Left cardiac atrium (tissue), 4 donors: ENCODE measurements at places on chromosomes 2 and 18. TPM values are rescaled to one million over a fixed set of nuclear protein-coding genes. Genes with fewer than 3 reads are reported as not detected.
A peak's percentile ranks its signal among the peaks of the same experiment; 100 is the strongest.

DNA sequence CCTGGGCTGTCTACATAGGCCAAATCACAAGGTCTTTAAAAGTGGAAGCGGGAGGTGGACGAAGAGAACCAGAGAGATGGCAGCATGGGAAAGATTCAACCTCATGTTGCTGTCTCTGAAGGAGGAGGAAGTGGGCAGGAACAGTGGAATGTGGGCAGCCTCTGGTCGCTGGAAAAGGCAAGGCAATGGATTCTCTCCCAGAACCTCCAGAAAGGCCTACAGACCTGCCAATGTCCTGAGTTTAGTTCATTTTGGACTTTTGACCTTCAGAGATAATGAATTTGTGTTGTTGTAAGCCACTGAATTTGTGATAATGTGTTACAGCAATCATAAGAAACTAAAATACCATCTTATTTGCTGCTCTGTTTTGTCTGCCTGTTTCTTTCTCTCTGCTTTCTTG lies 122.5 kb downstream of the RNF152 start:
- no peak for DNase-seq

DNA sequence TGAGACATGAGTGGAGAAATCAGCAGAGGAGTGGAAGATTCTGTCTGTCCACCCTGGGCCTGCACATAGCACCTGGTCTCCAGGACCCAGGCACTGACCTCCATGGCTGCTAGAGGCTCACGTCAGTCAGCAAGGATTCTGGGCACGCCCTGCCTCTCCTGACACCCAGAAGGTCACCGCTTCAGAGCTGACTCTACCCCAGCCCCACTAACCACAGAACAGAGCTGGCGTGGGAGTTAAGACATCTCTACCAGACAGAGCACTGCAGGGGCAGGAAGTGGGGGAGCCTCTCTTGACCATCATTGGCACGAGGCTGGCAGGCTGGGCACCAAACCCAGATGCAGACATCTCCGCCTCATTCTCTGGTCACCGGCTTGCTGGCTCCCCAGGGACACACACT lies 3.0 kb downstream of the ADCY3 start:
- no peak for DNase-seq

DNA sequence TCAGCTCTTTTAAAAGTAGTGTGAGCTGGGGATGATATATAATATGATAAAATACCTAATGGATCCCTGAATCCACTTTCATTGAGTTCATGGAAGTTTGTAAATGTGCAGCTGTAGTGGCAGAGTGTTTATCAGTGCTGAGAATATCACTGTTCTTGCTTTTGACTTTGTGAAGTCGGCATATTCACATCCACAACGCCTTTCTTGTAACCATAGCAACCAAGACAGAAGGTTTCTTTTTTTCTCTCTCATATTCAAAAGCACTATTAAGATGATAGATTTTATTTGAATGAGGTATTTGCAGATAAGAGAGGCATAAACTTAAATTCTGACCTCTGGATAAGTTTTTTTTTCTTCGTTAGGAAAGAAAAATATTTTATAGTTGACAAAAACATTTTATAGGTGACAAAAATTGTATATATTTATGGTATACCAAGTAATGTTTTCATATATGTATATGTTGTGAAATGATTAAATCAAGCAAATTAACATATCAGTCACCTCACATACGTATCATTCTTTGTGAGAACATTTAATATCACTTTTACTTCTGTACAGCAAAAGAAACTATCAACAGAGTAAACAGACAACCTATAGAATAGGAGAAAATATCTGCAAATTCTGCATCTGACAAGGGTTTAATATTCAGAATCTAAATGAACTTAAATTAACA lies 130.0 kb downstream of the PLCL1 start:
- no peak for DNase-seq

GRCh38 chr2:199914372-199914958 lies 3.4 kb downstream of the C2orf69 start:
- no peak for DNase-seq

DNA sequence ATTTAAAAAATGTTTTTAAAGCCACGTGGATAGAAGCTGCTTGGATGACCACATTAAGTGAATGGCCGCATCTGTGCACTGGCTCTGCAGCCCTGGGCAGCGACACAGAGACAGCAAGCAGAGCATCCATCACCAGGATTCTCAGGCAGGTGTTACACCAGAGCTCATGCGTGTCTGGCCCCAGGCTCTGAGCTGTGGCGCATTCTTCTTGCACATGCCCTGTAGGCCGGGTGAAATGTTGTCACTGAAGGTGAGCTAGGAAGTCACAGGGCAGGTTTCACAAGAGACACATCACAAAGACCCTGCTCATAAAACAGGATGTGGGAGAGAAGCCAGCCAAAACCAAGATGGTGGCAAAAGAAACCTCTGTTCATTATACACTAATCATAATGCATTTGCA lies 8.4 kb upstream of the PXDN start:
- no peak for DNase-seq

- no peak for DNase-seq
These were observed 3.7 kb upstream of the KHK start for GRCh38 chr2:27082773-27083409.

- DNase-seq: no peak
These were observed 176.1 kb upstream of the KLF7 start for GRCh38 chr2:207341804-207342203.

GRCh38 chr2:50157279-50157678 lies 874.7 kb downstream of the NRXN1 start:
- no peak for DNase-seq

DNA sequence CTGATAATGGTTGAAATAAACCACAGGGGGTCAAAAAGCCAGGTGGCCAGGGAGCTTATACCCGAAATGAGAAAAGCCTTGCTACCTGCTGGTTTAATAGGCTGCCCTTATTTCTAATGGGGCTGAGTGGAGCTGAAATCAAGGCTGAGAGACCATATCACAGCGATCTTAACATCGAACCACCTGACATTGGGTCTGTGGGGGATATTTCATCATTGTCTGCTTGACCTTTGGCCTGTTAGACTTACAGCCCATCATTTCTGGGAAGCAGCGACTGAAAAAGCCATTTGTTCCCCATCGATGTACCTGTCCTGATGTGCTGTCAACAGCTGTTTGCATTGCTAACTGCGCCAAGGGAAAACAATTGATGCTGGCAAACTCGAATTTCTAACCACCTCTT lies 199.7 kb upstream of the SLC14A2 start:
- no peak for DNase-seq

DNA sequence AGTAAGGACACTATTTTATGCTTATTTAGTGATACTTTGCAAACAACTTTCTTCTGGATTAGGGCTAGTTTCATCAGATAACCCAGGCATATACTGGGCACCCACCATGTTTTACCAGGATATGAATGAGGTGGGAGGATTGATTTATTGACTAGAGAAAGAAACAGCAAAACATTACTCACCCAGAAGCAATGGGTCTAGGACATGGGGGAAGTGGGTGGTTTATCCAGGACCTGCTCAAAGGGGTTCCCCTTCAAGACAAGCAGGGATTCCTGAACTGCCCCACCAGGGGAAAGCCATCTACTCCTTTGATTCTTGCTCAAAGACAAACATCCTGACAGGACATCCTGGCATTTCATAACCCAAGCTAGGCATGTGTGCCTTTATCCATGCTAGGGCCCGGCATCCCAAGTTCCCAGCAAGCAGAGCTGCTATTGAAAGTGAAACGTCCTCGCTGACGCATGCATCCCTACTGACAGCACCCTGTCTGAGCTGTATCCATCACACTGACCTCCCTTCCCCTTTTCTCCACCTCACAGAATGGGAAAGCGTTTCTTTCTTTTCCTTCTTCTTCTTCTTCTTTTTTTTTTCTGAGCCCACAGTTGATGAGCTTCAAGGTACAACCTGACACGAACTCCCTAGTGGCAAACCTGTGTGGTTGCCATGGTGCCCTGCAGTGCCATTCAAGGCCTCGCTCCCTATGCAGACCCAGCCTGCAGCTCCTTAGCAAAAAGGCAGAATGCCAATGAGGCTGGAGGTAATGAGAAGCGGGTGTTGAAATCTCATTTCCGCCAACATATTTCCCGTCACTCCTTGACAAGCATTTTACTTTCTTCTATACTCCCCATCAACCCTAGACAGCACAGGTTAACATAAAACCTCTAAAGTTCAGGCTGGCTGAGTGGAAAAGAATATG lies 70.5 kb downstream of the CLHC1 start:
- DNase-seq: no peak

- no peak for DNase-seq
These were observed 8.7 kb downstream of the FARP2 start for GRCh38 chr2:241364781-241365180.

DNA sequence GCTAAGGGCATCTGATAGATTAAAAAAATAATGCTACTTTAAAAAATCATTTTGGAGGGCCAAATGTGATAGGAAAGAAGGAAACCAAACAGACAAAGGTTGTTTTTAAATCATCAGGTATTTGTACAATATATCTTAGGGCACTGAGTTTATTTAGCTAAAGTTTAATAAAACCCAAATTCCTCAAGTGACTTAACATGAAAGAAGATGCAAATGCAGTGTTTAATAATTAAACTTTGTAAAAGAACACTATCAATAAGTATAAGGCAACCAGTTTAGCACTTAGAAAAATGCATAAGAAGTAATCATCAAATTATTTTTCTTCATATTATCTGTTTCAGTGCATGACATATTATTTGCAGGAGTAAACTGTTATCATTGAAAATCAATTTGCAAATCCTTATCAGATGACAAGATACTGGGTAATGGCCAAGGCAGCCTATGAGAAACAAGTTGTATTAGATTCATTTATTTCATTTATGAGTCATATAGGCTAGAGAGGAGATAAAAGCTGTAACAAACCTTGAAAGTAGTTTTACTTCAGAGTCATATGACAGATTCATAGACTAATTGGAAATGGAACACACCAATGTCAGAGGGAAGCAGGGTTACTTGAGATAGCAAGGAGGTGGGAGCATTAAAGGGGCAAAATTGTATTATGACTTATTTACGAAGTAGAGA lies 165.5 kb downstream of the GCA start:
- no peak for DNase-seq

DNA sequence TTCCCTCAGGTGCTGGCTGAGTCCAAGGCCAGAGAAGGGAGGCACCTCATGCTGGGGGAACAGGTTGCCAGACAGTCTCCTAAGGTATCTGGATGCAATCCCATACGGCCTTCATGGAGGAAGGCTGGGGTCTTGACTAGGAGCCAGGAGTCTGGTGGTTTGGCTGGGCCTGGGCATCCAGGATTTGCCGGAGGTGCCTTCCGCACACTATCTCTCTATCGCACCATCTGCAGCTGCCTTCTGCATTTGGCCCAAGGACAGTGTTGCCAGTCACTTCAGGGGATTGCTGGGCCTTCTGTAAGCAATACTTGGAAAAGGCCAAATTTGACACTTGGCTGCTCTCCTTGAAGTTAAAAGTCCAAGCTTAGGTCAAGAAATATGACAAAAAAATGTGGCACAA lies 327.2 kb downstream of the EN1 start:
- no peak for DNase-seq

DNA sequence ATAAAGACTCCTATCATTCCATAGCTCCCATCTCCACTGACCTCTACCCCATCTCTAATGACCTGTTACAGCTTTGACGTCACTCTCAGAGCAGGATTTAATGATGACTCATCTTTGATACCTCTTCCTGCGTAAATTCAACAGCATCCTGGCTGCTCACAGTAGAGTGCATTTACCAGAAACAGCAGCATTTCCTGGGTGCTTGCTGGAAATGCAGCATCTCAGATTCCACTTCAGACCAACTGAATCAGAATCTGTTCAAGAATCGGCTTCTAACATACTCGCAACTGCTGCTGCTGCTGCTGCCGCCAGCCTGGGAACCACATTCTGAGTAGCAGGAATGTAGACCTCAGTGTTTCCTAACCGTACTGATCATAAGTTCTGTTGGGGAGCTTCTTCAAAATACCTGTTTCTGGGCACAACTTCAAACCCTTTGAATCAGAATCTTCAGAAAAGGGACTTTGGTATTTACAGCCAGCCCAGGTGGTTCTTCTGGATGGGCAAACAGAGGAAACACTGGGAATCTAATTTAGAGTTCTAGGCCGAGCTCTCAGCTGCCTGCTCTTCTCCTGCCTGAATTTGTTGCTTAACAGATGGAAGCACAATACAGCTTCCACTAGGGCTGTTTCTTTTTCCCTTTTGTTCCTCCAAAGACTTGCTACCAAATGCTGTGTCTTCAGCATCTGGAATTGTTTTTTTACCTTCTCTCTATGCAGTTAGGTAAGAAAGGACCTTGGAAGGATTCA lies 241.4 kb downstream of the NCKAP5 start:
- DNase-seq: no peak

DNA sequence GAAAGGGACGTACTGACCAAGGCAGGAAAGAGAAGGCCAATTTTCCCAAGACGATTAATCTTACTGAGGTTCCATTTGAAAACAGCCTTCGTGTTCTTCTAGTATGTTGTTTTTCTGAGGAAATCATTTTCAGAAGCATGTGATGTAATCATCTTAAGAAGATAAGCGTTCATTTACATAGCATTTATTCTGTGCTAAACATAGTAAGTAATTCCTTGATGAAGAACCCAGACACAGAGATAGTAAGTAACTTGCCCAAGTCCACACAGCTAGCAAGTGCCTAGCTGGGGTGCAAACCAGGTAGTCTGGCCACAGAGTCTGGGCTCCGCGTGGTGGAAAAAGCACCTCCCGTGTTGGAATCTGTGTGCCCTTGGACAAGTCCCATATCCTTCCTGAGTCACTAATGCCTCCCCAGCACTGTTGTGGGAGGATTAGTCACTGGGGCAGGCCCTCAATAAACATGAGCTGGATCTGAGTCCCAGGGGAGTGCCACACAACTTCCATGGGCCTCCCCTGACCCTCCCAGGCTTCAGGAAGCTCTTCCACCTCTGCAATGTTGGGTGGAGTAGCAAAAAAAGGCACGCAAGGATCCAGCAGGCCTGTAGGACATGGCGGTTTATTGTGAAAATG lies 26.9 kb upstream of the ASAP2 start:
- peak; percentile 82 for DNase-seq

DNA sequence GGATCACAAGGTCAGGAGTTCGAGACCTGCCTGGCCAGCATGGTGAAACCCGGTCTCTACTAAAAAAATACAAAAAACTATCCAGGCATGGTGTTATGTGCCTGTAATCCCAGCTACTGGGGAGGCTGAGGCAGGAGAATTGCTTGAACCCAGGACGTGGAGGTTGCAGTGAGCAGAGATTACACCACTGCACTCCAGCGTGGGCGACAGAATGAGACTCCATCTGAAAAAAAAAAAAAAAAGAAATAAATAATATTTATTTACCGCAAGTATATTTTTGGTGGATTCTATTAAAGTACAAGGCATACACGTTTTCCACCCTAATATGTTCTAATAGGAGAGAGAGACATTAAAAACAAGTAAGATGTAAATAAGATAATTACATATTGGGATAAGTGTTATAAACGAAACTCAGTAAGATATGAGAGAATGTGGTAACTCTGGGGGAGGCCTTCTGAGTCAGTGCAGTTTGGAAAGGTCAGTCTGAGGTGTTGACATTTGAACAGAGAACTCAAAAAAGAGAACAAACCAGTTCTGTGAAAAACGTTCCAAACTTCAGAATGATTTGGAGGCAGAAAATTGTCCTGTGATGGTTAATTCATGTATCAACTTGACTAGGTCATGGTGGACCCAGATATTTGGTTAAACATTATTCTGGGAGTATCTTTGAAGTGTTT lies 8.8 kb upstream of the POLI start:
- DNase-seq: no peak

- no peak for DNase-seq
These were observed 217.0 kb downstream of the ANAPC1 start for GRCh38 chr2:111667001-111667400.

AGXT gene
- 0.29 TPM for total RNA-seq

TMEFF2 gene
- total RNA-seq: 0.47 TPM

QPCT gene
- 2.5 TPM for total RNA-seq

MAPK4 gene
- 19.9 TPM for total RNA-seq

OXER1 gene
- 0.37 TPM for total RNA-seq

RMC1 gene
- total RNA-seq: 12.8 TPM

IL1RN gene
- total RNA-seq: 1.5 TPM

LAPTM4A gene
- 202 TPM for total RNA-seq

PPP1R1C gene
- 5.5 TPM for total RNA-seq

IL36RN gene
- not detected for total RNA-seq
